ENCODE measurements at places on chromosomes 3 and 15.
A peak's percentile ranks its signal among the peaks of the same experiment; 100 is the strongest.

- peak; percentile 2 for DNase-seq
Measured at GRCh38 chr3:52291508-52292181, 4.0 kb downstream of the GLYCTK start.

DNA sequence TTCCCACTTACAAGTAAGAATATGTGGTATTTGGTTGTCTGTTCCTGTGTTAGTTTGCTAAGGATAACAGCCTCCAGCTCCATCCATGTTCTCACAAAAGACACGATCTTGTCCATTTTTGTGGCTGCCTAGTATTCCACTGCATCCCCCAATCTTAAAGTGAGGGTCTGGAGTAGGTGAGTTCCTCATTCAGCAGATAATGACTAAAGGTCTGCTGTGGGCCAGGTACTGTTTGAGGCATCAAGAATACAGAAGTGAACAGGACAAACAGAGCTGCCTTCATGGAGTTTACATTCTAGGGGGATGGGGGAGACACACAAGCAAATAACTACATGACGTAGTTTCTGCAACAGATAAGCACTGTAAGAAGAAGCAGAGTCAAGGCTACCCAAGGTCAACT is 24.3 kb downstream of the MKRN2OS start:
- no peak for DNase-seq

GRCh38 chr3:58183221-58183620 is 27.6 kb downstream of the DNASE1L3 start:
- no peak for DNase-seq

DNA sequence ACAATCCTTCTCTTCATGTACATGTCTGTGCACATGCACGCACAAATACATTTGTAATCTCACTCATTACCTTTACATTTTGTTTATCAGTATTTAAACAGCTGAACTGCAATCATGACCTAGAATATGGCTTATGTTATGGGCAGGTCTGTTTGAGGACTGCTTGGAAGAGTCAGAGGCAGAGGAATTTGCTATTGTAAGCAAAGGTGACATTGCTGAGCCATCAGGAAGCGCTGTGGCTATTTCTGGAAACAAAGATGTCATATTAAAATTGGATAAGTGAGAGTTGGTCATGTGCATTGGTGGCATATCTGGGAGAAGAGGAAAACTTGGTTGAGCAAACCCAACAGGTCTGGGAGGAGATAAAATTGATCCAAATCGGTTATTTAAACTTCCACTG is 41.6 kb downstream of the USF3 start:
- DNase-seq: no peak

GRCh38 chr3:153244961-153245360 is 82.9 kb downstream of the RAP2B start:
- no peak for DNase-seq

- no peak for DNase-seq
Measured at GRCh38 chr15:39581793-39582285, 960 bp downstream of the THBS1 start.

GRCh38 chr3:112740835-112741234 is 99.9 kb upstream of the CCDC80 start:
- no peak for DNase-seq

DNA sequence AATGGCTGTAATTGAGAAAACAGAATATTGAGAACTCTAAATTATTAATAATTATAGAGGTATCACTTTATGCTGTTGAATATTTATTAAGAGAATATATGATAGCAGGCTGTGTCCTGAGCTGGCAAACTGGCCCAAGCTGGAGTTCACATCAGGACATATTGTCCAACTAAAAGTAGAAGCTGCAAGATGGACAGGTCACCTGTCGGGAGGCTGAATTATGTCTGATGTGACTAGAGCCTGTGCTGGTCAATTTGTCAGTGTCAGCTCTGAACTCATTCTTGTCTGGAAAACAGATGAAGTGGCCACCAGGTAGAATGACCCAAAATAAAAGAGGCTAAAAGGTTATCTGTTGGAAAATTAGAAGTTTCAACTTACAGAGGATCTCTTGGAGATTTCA is 392.2 kb downstream of the LRTM1 start:
- no peak for DNase-seq

DNA sequence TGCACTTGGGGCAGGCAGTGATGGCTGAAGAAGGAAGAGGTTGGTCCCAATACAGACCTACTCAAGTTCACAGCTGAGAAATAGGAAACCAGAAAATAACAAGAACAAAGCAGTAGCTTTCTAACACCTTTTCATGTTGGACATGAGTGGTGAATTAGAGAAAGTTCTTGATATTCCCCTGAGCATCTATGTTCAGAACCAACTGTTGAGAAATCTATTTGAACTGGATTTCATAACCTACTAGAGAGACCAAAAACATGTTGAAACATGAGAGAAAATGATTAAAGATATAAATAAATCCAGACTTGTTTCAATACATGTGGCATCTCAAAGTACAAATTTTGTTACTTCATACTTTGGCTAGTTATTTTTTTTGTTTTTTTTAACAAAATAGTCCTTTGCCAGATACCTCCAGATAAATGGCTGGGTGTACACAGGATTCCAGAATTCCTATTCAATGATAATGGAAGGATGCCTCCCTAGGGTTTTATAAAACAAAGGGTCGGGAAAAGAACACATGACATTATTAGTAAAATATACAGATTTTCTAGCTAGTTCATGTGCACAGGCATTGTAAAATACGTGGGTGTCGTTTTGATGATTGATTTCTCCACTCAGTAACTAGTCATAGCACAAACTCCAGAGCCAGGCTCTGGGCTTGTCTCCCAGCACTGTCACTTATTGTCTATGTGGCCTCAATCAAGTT is 34.4 kb upstream of the TNFSF10 start:
- no peak for DNase-seq

GRCh38 chr3:121994551-121994950 is 27.5 kb downstream of the ILDR1 start:
- no peak for DNase-seq

DNA sequence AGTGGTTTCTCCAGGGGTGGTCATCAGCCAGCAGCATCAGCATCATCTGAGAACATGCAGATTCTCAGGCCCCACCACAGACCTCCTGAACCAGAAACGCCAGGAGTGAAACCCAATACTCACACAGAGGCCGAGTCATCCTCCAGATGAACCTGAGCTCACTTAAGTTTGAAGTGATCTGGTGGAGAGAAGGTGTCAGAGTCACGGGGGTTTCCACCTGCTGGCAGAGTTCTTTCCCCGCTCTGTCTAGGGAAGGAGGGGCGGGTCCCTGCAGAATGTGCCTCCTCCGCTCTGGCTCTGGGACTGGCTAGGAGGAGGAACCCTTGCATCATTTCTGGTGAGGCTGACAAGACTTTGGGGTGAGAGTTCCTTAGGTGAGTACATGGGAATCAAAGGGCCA is 13.3 kb upstream of the KIF23 start:
- DNase-seq: no peak

- DNase-seq: peak; percentile 19
Measured at GRCh38 chr3:27253831-27254230, 115.4 kb downstream of the NEK10 start.

- DNase-seq: no peak
Measured at GRCh38 chr3:6521369-6522113, 339.4 kb upstream of the GRM7 start.

DNA sequence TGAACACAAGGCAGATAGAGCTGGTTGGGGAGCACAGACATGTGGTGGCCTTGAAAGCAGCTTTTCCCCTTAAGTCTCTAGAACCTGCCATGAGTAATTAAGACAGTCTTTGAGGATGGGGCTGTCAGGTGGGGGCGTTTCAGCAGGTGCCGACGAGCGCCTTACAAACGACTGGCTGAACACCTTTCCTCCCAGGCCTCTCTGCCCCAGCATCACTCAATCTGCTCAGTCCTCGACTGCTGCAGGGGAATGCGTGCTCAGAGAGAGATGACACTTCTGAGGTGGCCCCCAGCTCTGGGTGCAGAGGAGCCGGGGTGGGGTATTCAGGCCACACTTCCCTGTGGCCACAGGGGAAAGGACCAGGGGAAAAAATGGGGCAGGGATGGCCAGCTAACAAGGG is 8.1 kb upstream of the NCKIPSD start:
- DNase-seq: no peak

All from NCI-H345 (cell line).